ENCODE measurements at places on chromosomes 16 and 17.

DNA sequence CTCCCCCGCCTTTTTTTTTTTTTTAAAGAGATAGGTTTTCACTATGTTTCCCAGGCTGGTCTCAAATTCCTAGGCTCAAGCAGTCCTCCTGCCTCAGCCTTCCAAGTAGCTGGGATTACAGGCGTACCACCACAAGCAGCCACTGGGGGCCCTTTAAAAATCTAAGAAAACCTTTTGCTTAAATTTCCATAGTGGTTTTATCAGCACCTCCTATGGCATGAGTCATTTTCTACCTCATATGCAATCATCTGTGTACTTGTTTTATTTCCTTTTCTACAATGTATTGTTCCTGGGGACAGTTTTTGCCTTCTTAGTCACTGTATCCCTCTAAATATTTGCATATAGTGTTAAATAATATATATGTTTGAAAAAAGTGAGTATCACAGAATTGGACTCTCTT is 29.2 kb downstream of the GNA13 start:
- no peak for DNase-seq

- DNase-seq: no peak
Observed at GRCh38 chr16:72711823-72712222, 336.1 kb downstream of the ZFHX3 start.

GRCh38 chr16:15888072-15888976 is at the start of gene CEP20:
Gene CEP20, minus strand, starts transcription at chr16:15888603. Its CDS starts 18 bp downstream, at chr16:15888585.
- peak; percentile 98 for DNase-seq

DNA sequence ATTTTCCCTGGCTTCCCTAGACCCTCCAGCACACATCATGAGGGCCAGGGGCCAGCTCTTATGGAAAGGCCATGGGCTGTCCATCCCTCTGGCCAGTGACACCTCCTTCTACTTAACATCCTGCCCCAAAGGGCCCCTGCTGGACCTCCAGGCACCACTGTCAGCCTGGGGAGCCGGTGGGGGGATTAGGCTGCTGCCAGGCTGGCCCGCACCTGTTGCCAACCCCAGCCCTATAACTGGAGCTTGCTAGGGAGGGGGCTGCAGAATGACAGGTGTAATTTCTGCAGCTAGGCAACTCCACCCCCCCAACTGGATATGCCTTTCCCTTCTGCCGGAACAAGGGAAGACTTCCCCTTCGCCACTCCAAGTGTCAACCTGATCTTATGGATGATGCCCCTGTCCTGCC is 12.5 kb downstream of the RARA start:
- DNase-seq: no peak

DNA sequence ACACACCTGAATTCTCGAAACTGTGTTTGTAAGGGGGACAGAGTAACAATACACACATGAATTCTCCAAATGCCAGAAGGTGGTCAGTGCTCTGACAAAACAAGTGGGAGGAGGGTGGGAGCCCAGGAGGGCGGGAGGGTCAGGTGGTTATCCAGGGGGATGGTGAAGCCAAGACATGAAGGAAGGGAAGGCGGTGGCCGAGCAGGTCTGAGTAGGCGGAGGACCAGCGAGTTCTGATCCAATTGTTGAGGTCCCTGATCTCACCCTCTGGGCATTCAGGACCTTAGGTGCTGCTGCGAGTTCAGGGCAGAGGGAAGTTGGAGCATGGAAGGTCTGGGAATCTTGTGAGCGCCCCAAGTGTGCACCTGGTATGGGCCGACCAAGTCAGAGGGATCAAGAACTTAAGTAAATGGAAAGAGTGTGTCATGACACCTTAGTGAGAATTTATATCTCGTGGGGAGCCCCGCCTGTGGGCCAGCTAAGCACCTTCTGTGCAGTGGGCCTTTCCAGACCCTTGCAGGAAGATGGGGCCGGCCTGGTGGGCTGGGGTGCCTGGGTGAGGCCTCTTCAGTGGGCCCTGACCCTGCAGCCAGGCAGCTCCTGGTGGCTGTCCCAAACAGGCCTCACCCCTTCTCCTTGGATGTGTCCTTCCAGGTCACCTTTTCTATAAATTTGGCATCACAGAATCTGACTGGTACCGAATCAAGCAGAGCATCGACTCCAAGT is 86.1 kb downstream of the NPIPB11 start:
- DNase-seq: no peak

DNA sequence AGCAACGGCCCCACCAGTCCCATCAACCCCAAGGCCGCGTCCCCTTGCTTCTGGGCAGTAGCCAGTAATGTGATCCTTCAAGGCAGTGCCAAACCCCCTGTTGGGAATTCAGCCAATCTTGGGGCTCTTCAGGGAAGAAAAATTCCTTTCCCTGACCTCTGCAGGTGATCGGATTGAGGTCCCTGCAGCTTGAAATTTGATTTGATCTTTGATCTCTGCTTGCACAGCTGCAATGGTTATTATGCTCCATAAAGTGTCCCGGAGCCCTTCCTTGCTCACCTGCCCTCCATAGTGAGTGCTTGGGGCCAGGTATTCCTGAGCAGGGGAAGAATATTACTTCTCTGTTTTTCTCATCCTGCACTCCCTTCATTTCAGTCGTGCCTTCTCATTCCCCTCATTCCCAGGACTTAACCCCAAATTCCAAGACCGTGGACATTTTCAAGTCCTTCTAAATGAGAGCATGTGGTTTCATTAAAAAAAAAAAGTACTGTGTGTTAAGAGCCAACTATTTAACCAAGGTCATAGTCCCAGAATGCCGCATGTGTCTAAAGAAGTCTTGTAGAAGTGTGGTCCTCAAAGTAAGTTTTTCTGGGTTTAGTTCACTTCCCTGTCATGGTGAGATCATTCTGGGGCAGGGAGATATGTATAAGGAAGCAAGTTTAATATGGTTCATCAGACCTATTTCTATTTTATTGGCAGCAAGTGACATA is 56.3 kb downstream of the SOX9 start:
- no peak for DNase-seq

DNA sequence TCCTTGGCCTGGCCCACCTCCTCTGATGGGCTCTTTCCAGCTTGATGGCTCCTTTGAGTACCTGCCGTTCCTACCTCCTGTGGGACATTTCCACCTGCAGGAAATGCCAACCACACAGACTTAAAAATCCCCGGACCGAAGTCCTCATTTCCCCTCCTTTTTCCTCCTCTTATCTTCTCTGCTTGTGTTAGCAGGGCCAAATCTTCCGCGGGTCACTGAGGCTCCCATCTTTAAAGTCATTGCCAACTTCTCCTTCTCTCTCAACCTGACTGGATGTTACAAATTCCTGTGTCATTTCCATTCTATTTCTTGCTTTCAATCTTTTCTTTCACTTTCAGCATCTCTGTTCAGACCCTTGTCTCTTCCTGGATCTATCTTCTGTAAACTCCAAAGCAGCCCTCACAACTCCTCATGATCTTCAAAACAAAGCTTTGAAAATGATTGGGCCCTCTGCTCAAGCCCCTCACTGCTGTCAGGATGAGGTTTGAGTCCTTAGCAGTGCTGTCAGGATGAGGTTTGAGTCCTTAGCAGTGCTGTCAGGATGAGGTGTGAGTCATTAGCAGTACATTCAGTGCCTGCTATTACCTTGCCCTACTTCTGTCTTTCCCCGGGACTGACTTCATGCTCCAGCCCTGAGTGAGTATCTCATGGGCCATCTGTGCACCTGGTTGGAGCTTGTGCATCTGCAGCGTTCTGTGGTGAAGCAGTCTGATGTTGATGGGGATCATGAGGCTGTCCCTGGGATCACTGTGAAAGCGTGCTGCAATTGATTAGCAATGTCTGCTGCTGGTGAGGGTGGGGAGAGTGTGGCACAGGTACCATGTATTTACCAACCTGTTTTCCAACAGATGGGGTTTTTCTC is 100.1 kb downstream of the IRF8 start:
- DNase-seq: no peak

- DNase-seq: no peak
Observed at GRCh38 chr17:42623732-42624596, 14.5 kb downstream of the TUBG1 start.

DNA sequence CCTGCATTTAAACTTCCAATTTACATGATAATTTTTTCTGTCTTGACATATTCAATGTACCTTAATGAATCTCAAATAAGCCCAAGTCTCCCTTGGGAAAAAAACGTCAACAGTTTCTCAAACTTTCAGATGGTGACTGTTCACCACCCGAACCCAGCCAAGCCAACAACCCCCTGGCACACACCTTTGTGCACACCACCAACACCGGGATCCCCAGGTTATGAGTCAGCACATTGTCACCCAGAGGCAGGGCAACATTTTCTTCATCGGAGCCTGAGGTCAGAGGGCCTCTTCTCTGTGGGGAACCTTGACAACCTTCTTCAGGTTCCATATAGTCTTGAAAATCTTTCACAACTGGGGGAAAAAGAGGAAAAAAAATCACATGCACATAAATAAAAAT is 15.5 kb downstream of the DYNC1LI2 start:
- DNase-seq: no peak

GRCh38 chr17:48095611-48096010 is 5.7 kb downstream of the CBX1 start:
- no peak for DNase-seq

- DNase-seq: no peak
Observed at GRCh38 chr16:59878479-59878878, 1144.4 kb upstream of the GOT2 start.

- no peak for DNase-seq
Observed at GRCh38 chr17:42028791-42029127, 8.9 kb downstream of the NKIRAS2 start.

All from stimulated activated naive CD4-positive, alpha-beta T cell (primary cell).